ENCODE measurements at places on chromosomes 1 and 21.

DNA sequence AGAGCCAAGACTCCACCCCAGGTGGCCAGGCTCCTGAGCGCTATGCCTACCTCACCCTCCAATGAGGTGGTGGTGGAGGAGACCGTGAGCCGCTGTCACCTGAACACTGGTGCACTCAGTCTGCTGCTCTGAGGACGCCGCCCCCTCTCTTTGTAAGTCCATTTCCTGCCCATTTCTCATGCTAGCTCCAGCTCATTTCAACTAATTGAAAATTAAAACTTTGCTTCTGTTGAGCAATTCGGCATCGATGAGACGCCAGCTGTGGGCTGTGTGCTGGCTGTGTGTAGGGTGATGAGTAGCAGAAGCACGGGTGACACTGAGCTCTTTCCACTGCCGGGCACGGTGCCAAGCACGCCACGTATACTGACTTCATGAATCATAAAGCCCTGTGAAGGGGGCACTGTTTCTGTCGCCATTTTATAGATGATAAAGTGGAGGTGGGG, 11.2 kb downstream of the TNFRSF1B start:
- DNase-seq = peak; percentile 48

GRCh38 chr21:44756423-44757185, 45.0 kb downstream of the UBE2G2 start:
- peak; percentile 72 for DNase-seq

DNA sequence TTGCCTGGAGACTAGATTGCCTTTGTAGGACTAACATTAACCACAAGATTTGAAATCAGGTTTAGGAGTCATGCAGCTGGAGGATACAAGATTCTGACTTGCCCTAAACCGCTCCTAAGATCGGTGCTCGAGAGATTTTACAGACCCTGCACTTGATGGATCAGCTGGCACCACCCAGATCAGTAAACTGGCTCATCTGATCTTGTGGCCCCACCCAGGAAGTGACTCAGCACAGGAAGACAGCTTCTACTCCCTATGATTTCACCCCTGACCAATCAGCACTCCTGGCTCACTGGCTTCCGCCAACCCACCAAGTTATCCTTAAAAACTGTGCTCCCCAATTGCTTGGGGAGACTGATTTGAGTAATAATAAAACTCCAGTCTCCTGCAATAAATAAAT, 876 bp upstream of the CATSPERE start:
- DNase-seq = peak; percentile 34

DNA sequence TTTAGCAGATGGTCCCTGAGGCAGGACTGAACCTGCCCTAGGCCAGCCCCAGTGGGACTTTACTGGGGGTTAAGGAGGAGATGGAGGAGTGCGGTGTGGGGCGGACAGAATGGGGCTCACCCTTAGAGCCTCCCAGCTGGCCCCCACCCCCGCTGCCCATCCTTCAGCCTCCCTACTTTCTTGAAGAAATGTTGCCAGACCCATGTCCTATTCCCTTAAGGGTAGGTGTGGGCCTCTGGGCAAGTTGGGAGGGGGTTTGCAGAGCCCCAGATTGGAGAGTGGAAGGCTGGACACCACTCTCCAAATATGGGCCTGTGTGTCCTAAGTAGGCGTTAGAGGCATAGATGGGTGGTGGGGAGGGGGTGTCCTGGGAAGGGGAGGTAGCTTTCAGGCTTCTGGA, 19.2 kb upstream of the EPS8L3 start:
- no peak for DNase-seq

DNA sequence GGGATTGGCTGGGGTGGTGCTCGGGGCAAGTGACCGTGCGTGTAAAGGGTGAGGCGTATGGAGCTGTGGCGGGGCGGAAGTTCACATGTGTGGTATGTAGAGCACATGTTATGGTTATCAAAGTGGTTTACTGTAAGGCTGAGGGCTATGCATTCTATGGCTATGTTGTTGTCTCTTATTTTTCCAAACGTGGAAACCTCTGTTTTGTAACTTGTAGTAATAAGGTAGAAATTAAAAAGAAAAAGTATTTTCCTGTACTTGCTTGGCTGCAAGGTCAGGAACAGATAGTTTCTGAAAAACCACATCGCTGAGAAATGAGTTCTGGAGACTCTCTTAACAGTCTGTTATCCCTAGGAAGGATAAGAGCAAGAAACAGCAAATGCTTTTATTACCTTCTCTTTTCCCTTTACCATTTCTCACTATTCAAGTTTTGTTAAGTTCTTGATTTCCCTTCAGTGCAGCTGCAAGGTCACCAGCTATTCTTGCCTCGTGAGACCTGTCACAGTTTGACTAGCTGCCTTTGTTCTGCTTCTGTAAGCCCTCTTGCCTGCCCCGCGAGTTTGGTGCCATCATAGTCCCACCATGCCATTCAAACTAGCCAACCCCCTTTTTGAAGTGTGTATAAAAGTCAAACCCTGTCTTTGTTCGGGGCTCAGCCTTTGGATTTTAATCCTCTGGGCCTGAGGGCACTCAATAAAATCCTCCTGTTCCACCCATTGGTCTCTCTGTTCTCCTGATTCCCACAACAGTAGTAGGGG, 9.5 kb downstream of the RNU1-2 start:
- DNase-seq = no peak

DNA sequence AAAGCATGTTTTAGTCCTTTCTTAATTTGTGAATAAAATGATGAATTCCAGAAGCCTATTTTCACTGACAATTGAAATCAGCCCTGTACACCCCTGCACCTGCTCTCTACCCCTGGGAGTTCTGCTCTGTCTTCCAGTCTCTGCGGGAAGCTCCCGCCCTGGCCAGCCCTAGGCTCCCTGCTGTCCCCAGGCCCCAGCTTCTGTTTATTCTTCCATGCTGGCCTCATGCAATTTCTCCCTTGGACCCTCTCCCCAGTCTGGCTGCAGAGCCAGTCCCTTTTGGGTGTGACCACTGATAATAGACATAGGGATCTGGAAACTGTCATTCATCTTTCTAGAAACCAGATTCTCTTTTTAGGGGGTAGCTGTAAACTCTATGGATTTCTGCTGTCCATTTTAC, 258.6 kb downstream of the GRIK3 start:
- no peak for DNase-seq

GRCh38 chr1:58783090-58783992, 506 bp downstream of the JUN start:
- peak; percentile 27 for DNase-seq

DNA sequence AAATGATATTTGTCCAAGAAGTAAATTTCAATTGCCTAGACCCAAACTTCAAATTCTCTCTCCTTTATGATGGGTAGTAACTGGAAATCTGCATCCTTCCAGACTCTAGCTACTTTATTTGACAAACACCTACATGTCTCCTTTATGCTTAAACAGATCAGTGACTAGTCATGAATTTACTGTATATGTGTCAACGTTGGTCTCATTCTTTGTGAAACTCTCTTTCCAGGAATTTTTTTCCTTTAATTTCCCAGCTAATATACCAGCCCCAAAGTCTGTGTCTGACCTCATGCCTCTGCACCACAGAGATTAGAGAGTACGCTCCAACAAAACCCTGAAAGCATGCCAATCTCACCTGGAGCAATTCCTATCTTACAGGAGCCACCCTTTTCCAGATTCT, 811.2 kb upstream of the NCAM2 start:
- DNase-seq = no peak

- DNase-seq = no peak
Observed at GRCh38 chr1:202809597-202810159, 1.1 kb upstream of the PCAT6 start.

DNA sequence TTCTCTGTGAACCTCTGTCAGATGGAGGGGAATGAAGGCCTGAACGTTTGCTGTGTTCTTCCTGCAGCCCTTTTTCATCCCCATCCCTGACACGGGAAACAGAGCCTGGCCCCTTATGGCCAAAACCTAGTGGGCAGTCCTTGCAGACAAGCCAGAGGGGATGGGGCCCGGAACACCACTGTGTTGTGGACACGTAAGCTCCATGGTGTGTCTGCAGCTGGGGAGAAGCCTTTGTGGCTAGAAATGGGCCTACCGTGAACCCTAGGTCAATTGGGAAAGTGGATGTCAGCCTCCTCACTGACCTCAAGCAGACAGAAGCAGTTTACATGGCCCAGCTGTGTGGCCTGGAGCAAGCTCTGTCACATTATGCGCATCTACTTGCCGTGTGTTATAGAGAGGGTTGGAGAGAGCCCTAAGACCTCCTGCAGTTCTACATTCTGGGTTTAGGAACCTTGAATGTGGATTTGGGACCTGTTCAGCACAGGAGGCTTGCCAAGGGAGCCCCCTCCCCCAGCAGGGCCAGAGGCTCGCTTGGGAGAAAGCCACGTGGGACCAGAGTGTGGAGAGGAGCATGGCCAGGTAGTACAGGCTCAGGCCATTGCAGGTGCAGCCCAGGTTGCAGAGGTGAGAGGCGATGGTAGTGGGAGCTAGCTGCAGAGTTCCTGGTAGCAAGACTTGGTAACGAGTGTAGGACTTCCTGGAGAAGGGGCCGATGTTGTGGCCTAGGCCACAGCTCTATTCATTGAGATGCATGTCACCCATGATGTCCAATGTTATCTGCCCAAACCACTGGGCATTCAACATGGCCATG, 20.7 kb downstream of the PARS2 start:
- DNase-seq = no peak

GRCh38 chr1:15290382-15290781, 43.4 kb downstream of the FHAD1 start:
- no peak for DNase-seq

DNA sequence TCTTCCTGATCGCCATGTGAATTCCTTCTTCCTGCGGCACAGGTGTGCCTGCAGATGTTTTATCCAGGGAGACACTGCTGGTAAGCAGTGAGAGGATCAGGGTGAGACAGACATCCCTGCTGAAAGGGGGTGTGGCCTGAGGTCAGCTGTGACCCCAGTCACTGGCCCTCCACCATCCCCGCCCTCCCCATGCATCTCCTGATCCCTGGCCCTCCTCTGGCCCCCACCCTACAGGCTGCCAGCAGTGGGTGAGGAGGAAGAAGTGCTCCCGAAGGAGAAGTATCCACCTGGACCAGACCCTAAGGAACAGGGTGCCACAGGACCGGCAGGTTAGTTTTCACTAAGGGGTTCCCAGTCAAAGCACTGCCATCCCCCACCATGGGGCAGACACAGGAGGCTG, 85.3 kb downstream of the GLIS1 start:
- DNase-seq = no peak

- DNase-seq = no peak
Observed at GRCh38 chr21:44647222-44647552, 973 bp downstream of the KRTAP10-11 start.

Measured in epithelial cell of esophagus (primary cell).